NCI-H526 (cell line): ENCODE measurements at places on chromosomes 6 and 20.
A peak's percentile ranks its signal among the peaks of the same experiment; 100 is the strongest.

GRCh38 chr6:96391776-96392360 lies 129.7 kb upstream of the UFL1 start:
- DNase-seq = peak; percentile 92

- no peak for DNase-seq
Measured at GRCh38 chr6:112795316-112795715, 448.2 kb downstream of the RFPL4B start.

DNA sequence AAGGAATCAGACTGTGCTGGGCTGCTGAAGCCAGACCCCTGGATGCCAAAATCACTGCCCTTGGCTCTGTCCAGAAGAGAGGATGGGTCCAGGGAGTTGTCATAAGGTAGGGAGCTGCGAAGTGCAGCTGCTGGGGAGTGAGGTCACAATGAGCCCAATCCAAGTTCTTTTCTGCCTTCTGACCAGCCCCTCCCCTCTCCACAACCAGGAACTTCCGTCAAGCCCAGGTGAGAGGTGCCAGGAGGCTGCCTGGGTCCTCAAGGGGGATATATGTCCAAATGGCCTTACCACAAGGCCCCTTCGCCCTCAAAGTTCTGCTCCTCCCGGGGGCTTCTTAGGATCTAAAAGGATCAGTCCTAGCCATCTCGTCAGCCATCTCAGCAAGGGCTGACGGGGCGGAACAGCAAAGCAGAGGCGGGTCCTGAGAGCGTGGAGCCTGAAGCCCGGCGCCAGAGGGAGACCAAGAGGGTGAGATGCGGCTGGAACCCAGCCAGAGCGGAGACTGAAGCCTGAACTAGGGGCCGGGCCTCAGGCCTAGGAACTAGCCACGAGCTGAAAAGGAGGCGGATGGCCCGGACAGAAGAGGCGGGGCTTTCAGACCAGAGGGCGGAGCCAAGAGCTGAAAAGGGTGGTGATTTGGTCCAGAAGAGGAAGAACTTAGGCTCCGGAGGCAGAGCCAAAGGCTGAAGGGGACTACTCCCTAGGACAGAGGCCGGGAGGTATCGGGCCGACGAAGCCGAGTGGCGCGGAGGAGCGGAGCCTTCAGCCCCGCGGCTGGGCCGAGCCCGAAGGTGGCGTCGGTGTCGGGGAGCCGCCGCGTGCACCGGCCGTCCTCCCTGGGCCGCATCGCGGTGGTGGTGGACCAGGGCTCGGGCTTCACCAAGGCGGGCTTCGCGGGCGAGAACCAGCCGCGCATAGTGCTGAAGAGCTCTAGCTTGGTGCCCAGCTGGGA lies at the start of gene ACTL10:
Gene ACTL10 (plus strand): TSS at position 651 of the 952 bp plus-strand sequence. CDS start 555 bp downstream, outside the sequence.
- DNase-seq = peak; percentile 83

- DNase-seq = no peak
Measured at GRCh38 chr20:50313522-50313820, 122.8 kb downstream of the CEBPB start.

GRCh38 chr6:95614094-95614493 lies 36.8 kb downstream of the MANEA start:
- DNase-seq = no peak

DNA sequence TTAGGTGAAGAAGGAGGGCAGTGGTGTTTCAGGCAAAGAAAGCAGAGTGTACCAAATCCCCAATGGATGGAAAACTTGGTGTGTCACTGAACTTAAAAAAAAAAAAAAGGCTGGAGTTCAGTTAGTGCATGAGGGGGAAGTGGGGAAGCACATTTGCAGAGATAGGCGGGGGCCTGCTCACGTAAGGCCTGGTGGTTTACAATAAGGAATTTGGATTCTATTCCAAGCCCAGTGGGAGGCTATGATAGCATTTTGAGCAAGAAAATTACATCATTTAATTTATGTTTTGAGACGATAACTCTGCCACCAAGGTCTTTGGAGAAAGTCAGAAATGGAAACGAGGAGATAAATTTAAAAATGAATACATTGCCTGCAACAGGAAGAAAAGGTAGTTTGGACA lies 225.5 kb downstream of the EYA4 start:
- DNase-seq = no peak

DNA sequence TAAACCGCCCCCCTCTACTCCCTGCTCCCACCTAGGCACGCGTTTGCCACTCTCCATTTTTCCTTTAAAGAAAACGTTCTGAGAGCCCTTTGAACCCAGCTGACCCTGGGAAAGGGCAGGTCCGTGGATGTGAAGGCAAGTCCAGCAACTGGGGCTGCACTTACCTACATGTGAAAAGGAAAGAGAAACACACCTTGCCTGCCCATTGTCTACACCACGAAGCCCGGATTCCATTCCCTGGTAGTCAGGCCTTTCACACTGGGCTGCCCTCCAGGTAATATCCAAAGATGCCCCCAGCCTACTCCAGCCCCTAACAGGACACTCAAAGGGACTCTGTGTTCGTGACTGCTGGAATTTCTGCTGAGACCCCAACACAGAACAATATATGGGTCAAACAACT lies 94.4 kb downstream of the CD83 start:
- peak; percentile 32 for DNase-seq

DNA sequence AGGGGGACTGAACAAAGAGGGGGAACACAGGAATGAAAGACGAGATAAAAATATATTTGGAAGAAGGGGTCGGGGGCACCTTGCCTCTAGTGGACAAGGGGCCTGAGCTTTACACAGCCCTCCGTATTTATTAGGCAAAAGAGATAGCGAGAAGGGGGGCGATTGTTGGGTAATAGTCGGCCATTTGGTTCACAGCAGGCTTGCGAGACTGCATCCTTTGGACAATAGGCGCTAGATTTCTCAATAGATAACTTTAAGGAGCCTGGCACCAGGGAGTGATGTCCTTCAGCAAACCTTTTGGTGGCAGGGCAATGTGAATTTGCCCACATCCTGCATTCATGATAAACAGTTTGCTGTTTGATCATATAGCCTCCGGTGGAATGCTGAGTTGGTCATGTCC lies 3.0 kb upstream of the NANP start:
- DNase-seq = no peak

- DNase-seq = no peak
Measured at GRCh38 chr6:73586416-73586974, 65.7 kb upstream of the EEF1A1 start.

- DNase-seq = no peak
Measured at GRCh38 chr6:114068116-114068515, 97.2 kb upstream of the HDAC2 start.

DNA sequence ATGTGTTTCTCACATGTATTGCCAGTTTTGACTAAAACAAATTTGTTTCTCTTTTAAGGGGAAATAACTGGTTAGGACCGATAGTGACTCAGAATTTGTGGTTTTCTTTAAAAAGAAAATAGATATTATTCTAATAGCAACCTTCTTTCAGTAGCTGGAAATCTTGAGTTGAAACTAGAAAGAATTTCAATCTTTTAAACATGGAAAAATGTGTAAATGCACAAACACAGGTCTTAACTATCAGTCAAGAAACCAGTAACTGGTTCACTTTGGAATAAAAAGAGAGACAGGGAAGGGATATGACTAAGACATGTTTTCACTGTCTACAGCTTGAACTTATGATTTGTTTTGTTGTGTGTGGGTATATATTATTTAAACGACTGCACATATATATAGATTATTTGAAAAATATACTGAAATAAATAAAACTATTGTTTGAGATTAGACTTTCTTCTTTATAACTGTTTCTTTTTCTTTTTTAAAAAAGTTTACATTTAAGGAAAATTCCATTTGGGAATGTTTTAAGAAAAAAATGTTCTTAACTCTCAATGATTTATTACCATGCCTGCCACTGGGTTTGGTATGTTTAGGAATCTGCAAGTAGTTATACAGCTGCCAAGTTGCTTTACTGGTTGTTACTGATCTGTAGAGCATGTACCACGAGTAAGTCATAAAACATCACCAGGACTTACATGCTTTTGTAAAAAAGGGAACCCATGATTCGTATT lies 753.3 kb upstream of the MARCKS start:
- no peak for DNase-seq

DNA sequence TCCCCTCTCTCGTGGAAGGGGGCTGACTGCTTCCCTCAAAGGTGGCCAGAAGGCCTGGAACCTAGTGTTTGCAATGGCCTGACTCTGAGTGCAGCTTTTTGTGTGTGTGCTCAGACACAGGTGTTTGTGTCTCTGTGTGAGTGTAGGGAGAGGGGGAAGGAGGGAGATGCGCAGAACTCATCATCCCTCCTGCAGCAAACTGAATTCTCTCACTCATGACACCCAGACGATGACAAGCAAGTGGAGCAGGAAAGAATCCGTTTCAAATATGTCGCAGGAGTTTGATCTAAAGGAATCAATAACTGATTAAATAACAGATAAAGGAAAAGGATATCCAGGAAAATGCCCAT lies 101.4 kb downstream of the TNFAIP3 start:
- no peak for DNase-seq

DNA sequence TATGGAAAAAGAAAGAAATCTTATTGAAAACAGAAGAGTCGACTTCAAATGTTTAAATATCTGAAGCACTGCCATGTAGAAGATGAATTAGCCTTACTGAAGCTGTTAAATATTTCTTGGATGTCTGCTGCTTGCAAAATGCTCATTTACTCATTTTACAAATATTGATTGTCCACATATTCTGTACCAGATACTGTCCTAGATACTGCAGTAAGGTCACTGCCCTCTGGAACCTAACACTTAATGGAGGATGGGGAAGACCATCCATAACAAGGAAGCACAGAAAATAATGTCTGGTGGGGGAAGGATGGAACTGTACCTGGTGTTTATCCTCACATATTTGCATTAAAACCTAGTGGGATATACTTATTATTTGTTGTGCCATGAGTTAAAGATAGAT lies 99.0 kb downstream of the RCAN2 start:
- no peak for DNase-seq

GRCh38 chr20:61997891-61998290 lies 67.8 kb downstream of the TAF4 start:
- no peak for DNase-seq

DNA sequence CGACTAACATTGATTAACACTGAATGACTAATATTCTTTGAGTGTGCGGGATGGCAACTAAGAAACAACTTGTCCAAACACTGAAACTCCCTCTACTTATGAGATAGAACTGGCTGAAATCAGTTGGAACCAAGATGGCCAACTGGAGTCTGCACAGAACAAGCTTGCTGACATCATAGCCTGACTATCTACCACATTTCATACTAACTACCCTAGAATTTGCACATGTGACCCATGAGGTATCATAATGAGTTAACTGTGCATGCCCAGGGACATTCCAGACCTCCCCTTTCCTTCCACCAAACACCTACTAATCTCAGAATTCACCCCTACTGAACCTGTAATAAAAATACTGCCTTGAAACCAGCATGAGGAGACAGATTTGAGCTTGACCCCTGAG lies 43.2 kb downstream of the PHIP start:
- no peak for DNase-seq

- DNase-seq = no peak
Measured at GRCh38 chr6:44050872-44051505, 76.3 kb downstream of the MRPL14 start.

GRCh38 chr6:143449082-143449713 lies 1.3 kb downstream of the ADAT2 start:
- DNase-seq = no peak

- DNase-seq = no peak
Measured at GRCh38 chr20:50957276-50957675, 1.1 kb downstream of the DPM1 start.

- DNase-seq = no peak
Measured at GRCh38 chr6:16752206-16752866, 8.9 kb downstream of the ATXN1 start.

DNA sequence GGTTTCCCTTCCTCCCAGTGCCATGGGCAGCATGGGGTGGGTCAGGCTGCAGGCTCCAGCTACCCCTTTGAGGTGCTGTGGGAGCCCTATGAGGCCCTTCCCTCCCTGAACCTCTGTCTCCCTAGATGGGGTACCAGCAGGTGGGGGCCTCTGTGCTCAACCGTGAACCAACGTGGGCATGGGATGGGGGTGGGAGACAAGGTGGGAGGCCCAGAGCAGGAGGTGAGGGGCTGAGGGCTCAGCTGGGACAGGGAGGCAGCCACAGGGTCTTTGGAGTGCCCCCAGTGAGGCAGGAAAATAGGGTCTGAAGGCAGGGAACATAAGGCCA lies 33.3 kb downstream of the SUN5 start:
- no peak for DNase-seq

DNA sequence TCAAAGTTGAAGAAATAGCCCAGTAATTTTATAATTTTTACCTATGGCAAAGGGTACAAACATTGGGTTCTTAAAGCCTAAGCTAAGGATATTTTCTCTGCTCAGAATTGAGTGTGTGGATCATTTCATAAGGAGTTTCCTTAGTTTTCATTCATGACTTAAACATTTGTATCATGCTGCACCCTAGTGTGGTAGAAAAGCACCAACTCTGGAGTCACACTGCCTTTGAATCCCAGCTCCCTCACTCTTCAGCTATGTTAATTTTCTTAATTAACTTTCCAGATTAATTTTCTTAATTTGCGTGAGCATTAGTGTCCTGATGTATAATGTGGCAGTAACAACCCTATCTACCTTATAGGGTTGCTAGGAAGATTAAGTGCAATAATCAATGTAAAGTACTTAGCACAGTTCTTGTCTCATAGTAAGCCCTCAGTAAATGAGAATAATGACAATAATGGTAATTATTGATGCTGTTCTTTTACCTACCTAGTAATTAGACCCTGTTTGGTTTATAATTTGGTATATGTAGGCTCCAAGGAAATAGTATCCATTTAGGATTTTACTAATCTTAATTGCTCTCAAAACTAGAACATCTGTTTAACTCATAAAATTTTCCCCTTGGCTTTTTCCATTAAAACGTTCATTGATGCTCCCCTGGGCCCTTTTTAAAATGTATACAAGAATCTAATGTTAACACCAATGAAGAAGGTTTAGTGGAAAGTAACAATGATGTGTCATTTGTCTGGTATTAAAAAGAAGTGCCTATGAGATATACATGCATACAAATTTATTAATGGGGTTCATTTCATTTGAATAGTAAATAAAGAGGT lies 31.6 kb downstream of the DSE start:
- no peak for DNase-seq

GRCh38 chr6:108739496-108740330 lies 108.5 kb upstream of the ARMC2 start:
- peak; percentile 47 for DNase-seq

DNA sequence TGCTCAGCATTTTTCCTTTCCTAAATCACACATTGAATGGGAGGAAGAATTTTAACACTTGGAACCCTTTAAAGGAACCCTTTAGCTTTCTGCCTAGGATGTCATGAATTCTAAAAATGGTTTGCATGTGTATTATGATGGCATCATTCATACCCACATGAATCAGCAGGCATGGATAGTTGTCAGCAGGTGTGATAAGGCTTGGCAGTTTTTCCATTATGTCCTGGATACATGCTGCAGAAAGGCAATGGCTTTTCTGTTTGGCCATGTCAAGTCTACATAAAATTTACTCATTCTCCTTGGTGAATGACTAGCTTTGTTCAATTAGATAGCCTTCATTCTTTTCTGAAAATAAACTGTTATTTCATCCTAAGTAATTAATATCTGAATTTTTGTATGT lies 353.7 kb downstream of the GRIK2 start:
- no peak for DNase-seq

- DNase-seq = no peak
Measured at GRCh38 chr6:66902457-66902856, 1195.4 kb upstream of the EYS start.

- DNase-seq = peak; percentile 1
Measured at GRCh38 chr6:169590376-169590939, 111.4 kb downstream of the WDR27 start.

- no peak for DNase-seq
Measured at GRCh38 chr20:18042229-18042628, 15.5 kb downstream of the OVOL2 start.

GRCh38 chr20:63915471-63915870 lies 20.5 kb downstream of the DNAJC5 start:
- DNase-seq = no peak

GRCh38 chr20:11777387-11778205 lies 140.1 kb upstream of the BTBD3 start:
- no peak for DNase-seq
